ENCODE measurements at places on chromosomes 5 and 9.

GRCh38 chr5:79257314-79257713, 21.4 kb downstream of the JMY start:
- DNase-seq, result no peak

GRCh38 chr5:16736158-16736995, 119.6 kb upstream of the RETREG1 start:
- DNase-seq, result no peak

DNA sequence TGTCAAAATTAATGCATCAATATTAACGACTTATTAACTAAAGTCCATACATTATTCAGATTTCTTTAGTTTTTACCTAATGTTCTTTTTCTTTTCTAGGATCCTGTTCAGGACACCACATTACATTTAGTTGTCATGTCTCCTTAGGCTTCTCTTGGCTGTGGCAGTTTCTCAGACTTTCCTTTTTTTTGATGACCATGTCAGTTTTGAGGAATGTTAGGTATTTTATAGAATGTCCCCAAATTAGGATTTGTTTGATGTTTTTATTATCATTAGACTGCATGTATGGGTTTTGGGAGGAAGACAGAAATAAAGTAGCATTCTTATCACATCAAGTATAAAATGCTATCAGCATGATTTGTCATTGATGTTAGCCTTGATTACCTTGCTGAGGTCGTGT, 32.0 kb downstream of the ZCCHC7 start:
- no peak for DNase-seq

DNA sequence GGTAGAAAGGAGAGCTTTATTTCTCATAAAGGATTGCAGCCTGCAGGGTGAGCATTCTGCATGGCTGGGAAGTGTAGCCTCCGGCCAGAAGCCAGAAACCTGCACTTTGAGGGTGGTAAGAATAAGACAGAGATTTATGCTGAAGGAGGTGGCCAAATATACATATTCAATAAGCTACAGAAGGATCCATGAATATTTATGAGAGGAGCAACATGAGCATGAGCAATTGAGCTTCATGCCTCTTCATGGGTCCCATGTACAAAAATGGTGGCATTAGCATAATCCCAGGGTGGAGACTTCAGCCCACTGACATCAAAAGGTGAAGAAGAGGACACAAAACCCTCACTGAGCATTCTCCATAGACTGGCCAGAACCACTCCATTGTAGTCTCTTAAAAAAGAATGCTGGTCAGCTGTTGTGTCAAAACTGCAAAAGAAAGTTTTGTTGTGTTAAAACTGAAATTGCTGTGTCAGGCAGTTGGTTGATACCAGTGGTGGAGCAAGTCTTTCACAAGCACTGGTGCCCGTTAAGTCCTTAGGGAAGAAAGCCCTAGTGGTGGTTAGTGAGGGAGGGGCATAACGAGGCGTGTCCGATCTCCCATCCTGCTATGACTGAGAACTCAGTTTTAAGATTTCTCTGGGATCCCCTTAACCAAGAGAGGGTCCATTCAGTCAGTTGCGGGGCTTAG, 160.8 kb upstream of the MAP1B start:
- DNase-seq, result no peak

GRCh38 chr9:92332577-92333281, 7.0 kb downstream of the CENPP start:
- no peak for DNase-seq

- DNase-seq, result no peak
These were observed 143.0 kb upstream of the TARS1 start for GRCh38 chr5:33297760-33298216.

DNA sequence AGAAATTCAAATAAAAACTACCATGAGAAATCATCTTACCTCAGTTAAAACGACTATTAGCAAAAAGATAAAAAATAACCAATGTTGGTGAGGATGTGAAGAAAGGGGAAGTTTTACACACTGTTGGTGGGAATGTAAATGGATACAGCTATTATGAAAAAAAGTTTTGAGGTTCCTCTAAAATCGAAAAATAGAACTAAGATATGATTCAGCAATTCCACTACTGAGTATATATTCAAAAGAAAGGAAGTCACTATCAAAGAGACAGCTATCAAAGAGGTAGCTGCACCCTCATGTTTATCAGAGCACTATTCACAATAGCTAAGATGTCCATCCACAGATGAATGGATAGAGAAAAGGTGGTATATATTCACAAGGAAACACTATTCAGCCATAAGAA, 1888.4 kb downstream of the MAT2B start:
- no peak for DNase-seq

GRCh38 chr9:93507768-93508167, 54.4 kb upstream of the FAM120AOS start:
- DNase-seq, result no peak

DNA sequence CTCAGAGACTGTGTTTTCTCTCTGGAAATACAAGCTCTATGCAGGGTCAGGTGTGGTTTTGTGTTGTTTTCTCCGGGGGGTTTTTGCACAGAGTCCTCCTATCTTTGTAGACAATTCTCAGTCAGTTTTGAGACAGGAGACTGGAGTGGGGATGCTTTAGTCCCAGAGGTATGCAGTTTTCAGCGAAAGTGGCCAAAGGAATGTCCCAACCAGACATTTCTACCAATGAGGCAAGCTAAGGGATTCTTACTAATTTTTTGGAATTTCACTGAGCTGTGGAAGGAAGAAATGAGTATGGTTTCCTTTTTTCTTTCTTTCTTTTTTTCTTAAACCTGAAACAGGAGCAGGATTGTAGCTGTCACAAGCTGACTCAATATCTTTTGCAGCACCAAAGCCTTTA, 35.3 kb upstream of the PLPP1 start:
- no peak for DNase-seq

GRCh38 chr5:149796030-149796429, 65.9 kb downstream of the PPARGC1B start:
- no peak for DNase-seq

DNA sequence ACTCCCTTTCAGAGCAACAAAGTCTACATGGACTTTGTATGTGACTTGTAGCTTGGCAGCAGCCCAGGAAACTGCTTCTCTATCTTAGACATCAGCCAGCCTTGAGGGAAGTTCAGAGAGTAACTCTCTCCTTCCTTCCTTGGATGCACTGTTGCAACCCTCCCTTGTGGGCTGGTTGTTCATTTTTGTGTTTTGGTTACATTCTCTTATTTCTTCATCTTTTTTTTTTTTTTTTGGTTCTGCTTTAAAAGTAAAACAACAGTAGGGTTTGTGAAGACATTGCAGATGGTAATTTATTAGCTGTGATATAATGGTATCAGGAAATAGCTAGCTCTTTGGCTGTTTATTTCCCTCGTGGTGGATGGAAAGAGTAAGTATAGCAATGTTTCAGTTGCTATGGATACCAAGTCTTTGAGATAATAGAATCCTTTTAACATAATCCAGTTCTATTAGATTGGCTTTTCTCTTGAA, 97.9 kb upstream of the MAMDC2 start:
- no peak for DNase-seq

GRCh38 chr5:148586796-148587195, 67.5 kb downstream of the HTR4 start:
- DNase-seq, result no peak

GRCh38 chr9:134593286-134594077, 48.1 kb upstream of the COL5A1 start:
- no peak for DNase-seq

- no peak for DNase-seq
These were observed 417.1 kb downstream of the DMRTA1 start for GRCh38 chr9:22863736-22864135.

DNA sequence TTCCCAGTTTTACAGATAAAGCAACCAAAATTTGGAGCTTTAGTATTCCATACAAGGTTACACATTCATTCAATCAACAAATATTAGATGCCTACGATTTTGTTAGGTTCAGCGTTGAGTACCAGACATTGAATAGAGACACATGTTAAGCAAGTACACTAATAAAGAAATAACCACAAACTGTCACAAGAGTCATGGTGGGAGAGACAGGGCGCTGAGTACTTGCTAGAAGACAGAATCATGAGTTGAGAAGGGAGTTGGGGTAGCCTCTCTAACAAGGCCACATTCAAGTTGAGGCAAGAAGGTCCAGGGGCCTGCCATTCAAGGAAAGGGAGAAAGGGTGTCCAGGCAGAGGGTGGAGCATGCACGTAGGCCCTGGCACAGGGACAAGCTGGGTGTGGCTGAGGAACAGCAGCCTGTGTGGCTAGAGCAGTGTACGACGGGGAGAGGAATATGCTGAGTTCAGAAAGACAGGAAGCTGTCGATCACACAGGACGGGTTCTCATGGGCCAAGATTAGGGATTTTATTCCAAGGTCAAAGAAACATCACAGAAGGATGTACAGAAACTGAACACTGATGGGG, 17.0 kb downstream of the CDK5RAP2 start:
- no peak for DNase-seq

DNA sequence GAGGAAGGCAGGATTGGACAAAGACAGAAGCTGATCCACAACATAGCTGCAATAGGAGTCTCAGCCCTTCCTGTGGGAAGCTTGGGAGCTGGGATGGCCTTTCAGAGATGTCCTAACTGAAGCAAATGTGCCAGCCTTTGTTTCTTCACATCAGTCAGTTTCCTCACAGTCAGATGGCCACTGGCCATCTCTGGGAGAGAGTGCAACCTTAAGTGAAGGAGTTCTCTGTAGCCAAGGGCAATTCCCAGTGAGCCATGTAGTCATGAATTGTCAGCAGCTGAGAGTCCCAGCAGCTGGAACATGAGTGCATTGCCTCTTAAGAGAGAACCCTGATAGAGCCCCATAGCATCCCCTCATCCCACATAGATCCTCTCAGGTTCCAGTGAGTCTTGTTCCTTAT, 89.1 kb upstream of the LIFR start:
- DNase-seq, result no peak

GRCh38 chr5:31273631-31274378, 80.3 kb downstream of the CDH6 start:
- no peak for DNase-seq

- no peak for DNase-seq
These were observed 63.3 kb downstream of the COL15A1 start for GRCh38 chr9:99006979-99007378.

DNA sequence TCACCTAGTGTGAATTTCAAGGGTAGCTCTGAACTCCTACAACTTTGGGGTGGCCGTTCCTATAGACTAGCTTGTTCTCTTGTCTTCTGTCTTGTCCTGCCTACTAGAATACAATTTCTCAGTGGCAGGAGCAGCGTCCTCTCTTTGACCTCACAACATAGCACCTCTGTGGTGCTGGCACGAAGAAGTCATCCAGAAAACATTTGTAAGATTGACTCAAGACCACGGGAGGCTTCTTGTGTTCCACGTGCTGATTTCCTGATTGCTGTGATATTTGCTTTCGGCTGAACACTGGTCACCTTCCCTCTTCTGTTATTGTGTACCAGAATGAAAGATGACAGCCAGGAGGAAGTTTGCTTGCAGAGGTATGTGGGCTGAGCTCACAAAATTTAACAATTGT, 27.0 kb downstream of the SLC1A1 start:
- DNase-seq, result no peak

- DNase-seq, result no peak
These were observed 85.8 kb downstream of the GNAQ start for GRCh38 chr9:77945798-77946197.

- DNase-seq, result peak; percentile 94
These were observed 2.8 kb upstream of the RACK1 start for GRCh38 chr5:181246276-181247049.

GRCh38 chr5:107072967-107073366, 597.8 kb downstream of the EFNA5 start:
- DNase-seq, result no peak

GRCh38 chr5:1097381-1097987, 14.4 kb downstream of the SLC12A7 start:
- DNase-seq, result no peak

GRCh38 chr9:6441269-6441668, 28.3 kb downstream of the UHRF2 start:
- DNase-seq, result no peak

- no peak for DNase-seq
These were observed 21.1 kb upstream of the TMEM174 start for GRCh38 chr5:73151766-73152410.

DNA sequence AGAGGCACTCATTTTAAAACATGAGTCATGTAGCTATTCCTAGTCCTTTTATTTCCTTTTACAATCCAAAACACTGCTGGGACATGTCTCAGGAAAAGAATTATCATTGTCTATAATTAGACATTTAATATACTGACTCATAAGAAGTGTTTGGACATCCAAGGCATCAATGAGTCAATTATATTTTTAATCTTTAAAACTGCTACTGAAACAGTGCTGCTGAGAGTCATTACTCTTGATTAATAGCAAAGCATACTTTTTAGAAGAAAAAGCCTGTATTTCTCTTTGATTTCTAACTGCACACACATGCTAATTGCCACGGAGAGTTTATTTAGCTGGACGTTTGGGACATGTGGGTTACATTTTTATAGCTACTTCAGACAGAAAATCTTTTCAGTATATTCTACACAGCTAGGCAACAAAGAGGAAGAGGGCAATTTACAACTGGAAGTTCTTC, 1249.0 kb upstream of the CDH18 start:
- DNase-seq, result no peak

DNA sequence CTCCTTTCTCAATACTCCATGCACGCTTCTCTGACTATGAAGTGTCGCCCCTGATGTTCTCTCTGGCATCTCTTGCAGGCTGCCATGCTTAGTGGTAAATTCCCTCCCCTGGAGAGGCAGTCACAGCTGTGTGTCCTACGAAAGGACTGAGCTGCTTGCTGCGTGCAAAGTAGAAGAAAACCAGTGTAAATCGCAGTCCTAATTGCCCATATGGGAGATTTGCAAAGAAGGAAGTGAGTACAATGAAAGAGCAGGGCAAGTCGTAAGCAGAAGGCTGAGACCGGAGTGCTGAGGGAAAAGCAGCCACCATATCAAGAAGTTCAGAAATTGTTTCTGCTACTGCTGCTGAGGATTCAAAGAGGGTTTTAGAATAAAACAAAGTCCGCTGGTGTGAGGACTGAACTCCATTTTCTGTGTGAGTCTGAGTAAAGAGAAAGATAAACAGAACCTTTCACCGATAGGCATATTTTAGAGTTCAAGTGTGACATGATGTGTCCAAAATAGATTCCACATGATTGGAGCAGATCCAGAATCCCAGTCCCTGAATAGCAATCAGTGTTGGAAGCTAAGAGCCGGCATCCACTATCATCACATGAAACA, 507.8 kb upstream of the MPDZ start:
- DNase-seq, result no peak

DNA sequence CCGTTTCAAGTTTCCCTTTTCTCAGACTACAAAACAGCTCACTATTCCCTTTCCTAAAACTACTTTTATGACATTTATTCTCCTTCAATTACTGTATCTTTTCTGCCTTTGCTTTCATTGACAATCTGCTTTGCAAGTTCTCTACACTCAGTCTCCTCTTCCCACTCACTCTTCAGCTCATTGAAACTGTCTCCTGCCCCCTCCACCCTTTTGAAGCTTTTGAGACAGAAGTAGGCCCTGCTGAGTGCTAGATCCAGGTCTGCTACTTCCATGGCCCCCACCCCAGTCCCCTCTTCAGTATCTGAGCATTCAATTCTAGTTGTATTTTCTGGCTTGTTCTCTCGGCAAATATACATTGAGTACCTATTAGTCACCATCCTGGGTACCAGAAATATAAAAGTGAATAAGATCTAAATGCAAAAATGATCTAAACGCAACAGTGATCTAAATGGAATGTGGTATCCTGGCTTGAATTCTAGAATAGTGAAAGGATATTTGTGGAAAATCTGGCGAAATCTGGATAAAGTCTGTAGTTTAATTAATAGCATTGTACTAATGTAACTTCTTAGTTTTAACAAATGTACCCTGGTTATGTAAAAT, 58.4 kb downstream of the OR2K2 start:
- DNase-seq, result no peak

Measured in pancreas (tissue), 10 donors.